ENCODE measurements at places on chromosomes 1 and 21.

DNA sequence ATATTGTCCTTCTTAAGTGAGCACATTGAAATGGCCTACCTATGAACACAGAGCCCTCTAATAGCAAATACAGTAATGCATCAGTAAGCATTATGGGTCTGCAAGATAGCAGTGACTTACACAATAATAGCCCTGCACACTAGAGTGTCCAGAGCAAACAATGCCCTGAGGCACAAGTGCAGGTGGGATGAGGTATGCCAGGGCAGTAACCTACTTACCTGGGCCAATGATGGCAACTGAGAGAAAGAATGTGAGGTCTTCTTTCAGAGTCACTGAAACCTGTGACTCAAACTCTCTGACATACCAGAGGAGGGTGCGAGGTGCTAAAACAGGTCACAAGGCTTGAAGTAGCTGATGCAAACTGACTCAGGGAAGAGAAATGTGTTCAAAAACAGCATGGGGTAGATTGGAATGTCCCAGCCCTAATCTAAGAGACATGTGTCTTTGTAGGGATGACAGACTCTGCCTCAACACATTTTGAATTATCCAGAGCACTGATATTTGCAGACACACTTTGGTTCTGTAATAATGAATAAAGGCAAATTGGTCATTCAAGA lies 168.5 kb upstream of the RUNX1 start:
- peak; percentile 95 for DNase-seq

- no peak for DNase-seq
Measured at GRCh38 chr21:44742418-44743153, 31.2 kb upstream of the TSPEAR start.

DNA sequence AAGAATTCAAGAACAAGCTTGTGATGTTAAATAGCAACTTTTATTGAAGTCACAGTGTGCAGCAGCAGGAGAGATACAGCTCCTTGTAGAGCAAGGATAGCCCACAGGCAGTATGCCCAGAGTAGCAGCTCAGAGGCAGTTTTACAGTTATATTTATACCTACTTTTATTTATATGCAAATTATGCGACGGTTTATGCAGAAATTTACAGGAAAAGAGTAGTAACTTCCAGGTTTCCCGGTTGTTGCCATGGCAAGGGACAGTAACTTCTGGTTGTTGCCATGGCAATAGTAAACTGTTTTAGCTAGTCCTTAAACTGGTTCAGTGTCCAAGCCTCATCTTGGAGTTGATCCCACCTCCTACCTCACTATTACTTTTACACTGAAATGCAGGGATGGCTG lies 344.6 kb upstream of the LYPLAL1 start:
- peak; percentile 3 for DNase-seq

- peak; percentile 91 for DNase-seq
Measured at GRCh38 chr1:240194120-240194519, 102.4 kb downstream of the FMN2 start.

- peak; percentile 42 for DNase-seq
Measured at GRCh38 chr1:172775606-172776005, 116.7 kb downstream of the FASLG start.

DNA sequence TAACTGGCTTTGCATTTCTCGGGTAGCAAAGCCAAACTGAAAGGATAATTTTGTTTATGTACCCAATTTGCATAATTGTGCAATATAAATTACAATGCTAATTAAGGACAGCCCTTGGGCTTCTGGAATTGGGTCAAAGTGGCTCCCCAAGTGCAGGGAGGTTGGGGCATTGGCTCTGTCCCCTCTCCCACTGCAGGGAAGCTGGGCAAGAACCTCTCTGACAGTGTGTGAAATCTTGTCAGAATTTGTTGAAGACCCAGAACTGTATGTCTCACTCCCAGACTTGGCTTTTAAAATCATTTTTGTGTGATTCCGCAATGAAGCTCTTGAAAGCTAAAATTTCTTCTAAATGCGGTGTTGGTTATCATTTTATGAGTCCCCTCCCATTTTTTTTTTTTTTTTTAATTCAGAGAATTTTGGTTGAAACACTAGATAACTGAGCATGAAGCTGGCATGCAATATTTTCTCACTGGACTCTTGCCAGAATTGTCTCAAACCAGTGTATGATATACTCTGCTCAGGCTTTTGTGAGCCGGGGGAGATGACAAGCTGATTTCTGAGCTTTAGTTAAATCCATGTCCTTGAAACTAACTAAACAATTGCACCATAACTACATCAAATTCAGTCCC lies 878.9 kb upstream of the CXADR start:
- DNase-seq = peak; percentile 3

DNA sequence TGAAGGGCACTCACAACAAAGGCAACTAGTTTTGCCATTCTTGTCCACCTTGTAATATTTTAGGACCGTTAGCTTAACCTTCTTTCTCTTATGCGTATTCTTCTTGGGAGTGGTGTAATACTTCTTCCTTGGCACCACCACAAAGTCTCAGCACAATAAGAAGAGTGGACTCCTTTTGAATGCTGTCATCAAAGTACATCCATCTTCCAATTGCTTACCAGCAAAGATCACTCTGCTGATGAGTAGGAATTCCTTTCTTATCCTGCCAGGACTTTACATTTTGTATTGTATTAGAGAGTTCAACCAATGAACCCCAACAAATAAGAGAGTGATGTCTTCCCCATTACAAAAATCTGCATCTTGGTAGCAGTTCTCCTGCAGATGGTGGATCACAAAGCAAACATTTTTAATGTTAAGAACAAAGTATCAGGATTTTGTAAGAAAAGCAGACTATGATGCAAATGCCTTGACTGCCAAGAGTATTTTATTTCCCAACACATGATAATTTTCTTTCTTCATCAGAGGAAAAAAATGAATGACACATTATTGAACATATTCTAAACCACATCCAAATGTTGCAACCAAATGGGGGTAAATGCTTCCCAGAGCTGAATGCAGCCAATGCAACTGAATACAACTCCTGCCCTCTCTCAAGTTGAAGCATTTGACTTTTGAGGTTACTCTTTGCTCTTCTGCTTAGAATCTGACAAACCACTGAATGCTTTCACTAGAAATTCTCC lies 5.1 kb upstream of the ARNT start:
- peak; percentile 98 for DNase-seq

DNA sequence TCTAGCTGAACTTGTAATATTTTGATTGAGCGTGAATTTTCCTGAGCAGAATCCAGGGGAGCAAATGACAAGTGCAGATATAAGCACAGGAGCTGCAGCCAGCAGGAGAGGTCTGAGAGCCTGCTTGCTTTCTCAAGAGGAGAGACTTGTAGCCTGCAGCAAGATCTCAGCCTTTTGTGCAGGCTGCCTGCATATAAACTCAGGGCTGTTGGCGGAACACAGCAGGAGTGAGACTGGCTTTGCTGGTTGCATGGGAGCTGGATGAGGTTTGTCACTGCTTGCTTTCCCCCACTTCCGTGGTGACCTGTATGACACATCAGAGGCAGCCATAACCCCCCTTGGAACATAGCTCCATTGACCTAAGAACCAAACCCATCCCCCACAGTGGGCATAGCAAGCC lies 725.4 kb upstream of the RGS18 start:
- DNase-seq = no peak

- DNase-seq = no peak
Measured at GRCh38 chr1:19654386-19654785, 10.3 kb downstream of the NBL1 start.

All from AG10803 (cell line).